Endodermal cell (in vitro differentiated cells): ENCODE measurements at places on chromosomes 4 and X. TPM values are rescaled to one million over a fixed set of nuclear protein-coding genes. Genes with fewer than 3 reads are reported as not detected.

GRCh38 chr4:48196758-48197504 lies 62.9 kb upstream of the TXK start:
- H3K4me3 ChIP-seq: no peak overlapping the region
- no peak overlapping the region for H3K27ac ChIP-seq
- no peaks in the 10 kb centered on the region for H3K27me3 ChIP-seq
- no peaks in the 10 kb centered on the region for H3K4me1 ChIP-seq
- H3K36me3 ChIP-seq: no peaks in the 10 kb centered on the region

DNA sequence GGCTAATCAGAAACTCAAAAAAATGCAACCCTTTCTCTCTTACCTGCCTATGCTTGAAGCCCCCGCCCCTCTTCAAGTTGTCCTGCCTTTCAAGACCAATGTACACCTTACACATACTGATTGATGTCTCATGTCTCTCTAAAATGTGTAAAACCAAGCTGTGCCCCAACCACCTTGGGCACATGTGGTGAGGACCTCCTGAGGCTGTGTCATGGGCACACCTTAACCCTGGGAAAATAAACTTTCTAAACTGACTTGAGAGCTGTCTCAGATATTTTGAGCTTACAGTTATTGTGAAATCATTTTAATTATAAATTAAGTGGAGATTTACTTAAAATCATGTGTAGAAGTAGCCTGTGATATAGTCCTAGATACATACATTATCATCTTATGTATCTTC lies 22.2 kb downstream of the GUF1 start:
- no peaks in the 10 kb centered on the region for H3K27me3 ChIP-seq
- no peak overlapping the region for H3K27ac ChIP-seq
- H3K36me3 ChIP-seq: peaks cover 54% of the 10 kb centered on the region
- H3K4me1 ChIP-seq: no peaks in the 10 kb centered on the region
- DNase-seq: no peak

GRCh38 chr4:101596781-101597552 lies 193.6 kb upstream of the BANK1 start:
- H3K4me1 ChIP-seq: peaks cover 7% of the 10 kb centered on the region
- H3K36me3 ChIP-seq: no peaks in the 10 kb centered on the region
- no peak for DNase-seq
- H3K27me3 ChIP-seq: no peaks in the 10 kb centered on the region
- no peak overlapping the region for H3K4me3 ChIP-seq
- no peak overlapping the region for H3K27ac ChIP-seq

- peaks cover 45% of the 10 kb centered on the region for H3K36me3 ChIP-seq
- H3K4me3 ChIP-seq: no peak overlapping the region
- DNase-seq: no peak
Measured at GRCh38 chrX:13778916-13779315, 38.0 kb downstream of the GPM6B start.

DNA sequence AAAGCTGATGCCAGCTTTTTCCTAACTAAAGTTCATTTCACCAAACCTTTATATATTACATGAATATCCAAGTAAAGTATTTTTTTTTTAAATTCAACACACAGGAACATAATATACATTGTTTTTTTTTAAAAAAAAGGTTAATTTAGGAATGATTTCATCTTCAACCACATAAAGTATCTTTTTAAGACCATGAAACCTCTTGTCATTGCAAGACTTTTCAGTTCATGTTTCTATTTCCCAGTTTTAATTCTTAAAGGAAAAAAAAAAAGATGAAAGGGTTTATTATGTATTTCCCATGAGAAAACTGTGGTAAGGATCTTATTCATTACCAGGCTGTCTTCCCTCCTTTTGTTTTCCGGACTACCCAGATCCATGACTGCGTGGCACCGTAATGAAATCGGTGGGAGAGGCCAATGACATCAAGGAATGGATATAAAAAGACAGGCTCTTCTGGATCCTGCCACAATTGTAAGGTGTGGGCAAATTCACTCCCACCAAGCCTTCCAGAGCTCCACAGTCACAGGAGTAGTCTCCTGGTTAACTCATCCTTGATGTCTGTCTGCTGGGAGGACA lies 84.7 kb upstream of the CBR4 start:
- H3K27ac ChIP-seq: no peak overlapping the region
- H3K36me3 ChIP-seq: peaks cover 92% of the 10 kb centered on the region
- H3K4me3 ChIP-seq: no peak overlapping the region
- no peak for DNase-seq
- no peaks in the 10 kb centered on the region for H3K27me3 ChIP-seq

- H3K27me3 ChIP-seq: no peaks in the 10 kb centered on the region
- H3K4me1 ChIP-seq: no peaks in the 10 kb centered on the region
- no peak for DNase-seq
- H3K36me3 ChIP-seq: no peaks in the 10 kb centered on the region
- H3K4me3 ChIP-seq: no peak overlapping the region
- H3K27ac ChIP-seq: no peak overlapping the region
Measured at GRCh38 chr4:52157641-52158316, 106.7 kb downstream of the SPATA18 start.

GRCh38 chrX:72271091-72271788 lies 5.8 kb downstream of the RPS4X start:
- DNase-seq: no peak
- H3K27me3 ChIP-seq: no peaks in the 10 kb centered on the region
- no peaks in the 10 kb centered on the region for H3K4me1 ChIP-seq
- no peak overlapping the region for H3K4me3 ChIP-seq

- DNase-seq: no peak
- no peak overlapping the region for H3K4me3 ChIP-seq
- no peaks in the 10 kb centered on the region for H3K27me3 ChIP-seq
- H3K4me1 ChIP-seq: peaks cover 5% of the 10 kb centered on the region
Measured at GRCh38 chr4:75698162-75698962, 25.2 kb upstream of the G3BP2 start.

ADGRA3 gene
- total RNA-seq: 47.7 and 51.8 TPM in 2 replicates

GRCh38 chrX:34634349-34634748 lies 22.7 kb downstream of the TMEM47 start:
- no peak for DNase-seq
- peaks cover 16% of the 10 kb centered on the region for H3K36me3 ChIP-seq
- H3K4me1 ChIP-seq: peaks cover 2% of the 10 kb centered on the region
- H3K4me3 ChIP-seq: no peak overlapping the region
- no peaks in the 10 kb centered on the region for H3K27me3 ChIP-seq

DNA sequence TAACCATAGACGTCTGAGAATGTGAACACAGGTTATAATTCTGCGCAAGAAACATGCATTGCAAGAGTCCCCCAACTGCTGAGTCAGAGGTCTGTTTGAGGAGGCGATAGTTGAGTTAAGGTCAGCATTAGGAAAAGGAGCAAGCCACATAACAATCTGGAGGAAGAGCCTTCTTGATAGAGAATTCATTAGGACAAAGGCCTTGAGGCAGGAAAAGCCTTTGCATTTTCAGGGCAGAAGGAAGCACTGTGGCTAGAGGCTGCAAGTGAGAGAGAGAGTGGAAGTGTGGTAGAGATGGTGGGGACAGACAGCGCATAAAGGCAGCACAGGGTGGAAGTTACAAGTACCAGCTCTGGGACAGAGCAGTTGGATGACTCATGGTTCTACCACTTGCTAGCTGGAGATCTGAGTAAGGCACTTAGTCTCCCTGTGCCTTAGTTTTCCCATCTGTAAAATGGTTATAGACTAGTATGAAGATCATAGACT lies 125.8 kb upstream of the LNX1 start:
- DNase-seq: no peak
- peaks cover 45% of the 10 kb centered on the region for H3K27me3 ChIP-seq
- H3K4me1 ChIP-seq: peaks cover 3% of the 10 kb centered on the region
- H3K27ac ChIP-seq: no peak overlapping the region
- no peak overlapping the region for H3K4me3 ChIP-seq

DNA sequence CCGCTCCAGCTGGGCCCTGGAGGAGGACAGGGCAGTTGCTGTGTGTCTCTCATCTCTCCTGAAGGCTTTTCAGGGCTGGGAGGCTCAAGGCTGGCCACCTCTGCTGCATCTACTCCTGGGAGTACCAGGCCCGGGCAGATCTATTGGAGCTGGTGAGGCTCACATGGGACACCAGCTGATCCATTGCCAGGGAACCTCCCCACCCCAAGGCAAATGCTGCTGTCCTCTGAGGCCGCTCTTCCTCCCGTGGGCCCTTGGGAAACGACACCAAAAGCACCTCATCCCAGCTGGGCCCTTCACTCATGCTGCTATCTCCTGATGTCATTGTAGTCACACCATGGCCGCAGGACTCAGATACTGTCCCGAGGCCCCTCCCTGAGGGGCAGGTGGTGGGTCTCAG lies 3.6 kb downstream of the UBL4A start:
- no peaks in the 10 kb centered on the region for H3K27me3 ChIP-seq
- no peaks in the 10 kb centered on the region for H3K4me1 ChIP-seq
- no peak overlapping the region for H3K4me3 ChIP-seq
- peaks cover 4% of the 10 kb centered on the region for H3K36me3 ChIP-seq
- DNase-seq: no peak

DNA sequence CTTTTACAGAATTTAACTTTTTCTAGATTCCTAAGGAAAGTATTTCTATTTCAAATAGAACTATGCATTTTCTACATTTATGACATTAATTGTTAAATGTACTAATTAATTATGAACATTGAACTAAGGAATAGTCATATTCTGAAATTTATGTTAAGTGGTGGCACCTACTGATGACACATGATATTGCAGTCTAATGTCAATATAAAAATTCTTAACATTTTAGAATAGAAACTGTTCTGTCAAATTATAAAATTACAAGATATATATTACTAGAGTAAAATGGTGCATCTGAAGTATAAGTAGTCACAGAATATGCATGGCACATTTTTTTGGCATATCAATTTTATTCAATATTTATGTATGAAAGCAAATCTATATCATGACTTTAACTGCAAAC lies 40.2 kb upstream of the NDNF start:
- no peak for DNase-seq
- H3K36me3 ChIP-seq: no peaks in the 10 kb centered on the region
- H3K4me1 ChIP-seq: no peaks in the 10 kb centered on the region
- no peaks in the 10 kb centered on the region for H3K27me3 ChIP-seq
- H3K4me3 ChIP-seq: no peak overlapping the region

EGFL6 gene
- 0.15 to 0.19 TPM in 2 of 3 replicates, not detected in the other for total RNA-seq

TMSB15C gene
- 5.8 and 7.1 TPM in 2 replicates for total RNA-seq

DNA sequence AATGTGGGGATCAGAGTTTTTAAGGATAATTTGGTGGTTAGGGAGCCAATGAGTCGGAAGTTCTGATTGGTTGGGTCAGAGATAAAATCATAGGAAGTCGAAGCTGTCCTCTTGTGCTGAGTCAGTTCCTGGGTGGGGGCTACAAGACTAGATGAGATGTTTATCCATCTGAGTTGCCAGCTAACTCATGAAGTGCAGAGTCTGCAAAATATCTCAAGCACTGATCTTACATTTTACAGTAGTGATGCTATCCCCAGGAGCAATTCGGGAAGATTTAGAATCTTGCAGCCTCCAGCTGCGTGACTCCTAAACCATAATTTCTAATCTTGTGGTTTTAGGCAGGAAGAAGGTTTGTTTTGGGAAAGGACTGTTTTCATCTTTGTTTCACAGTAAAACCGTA lies 565.8 kb upstream of the SPANXN1 start:
- DNase-seq: no peak
- H3K27ac ChIP-seq: no peak overlapping the region

SLC34A2 gene
- total RNA-seq: 4.5 and 6.4 TPM in 2 replicates

PAPSS1 gene
- 121 and 128 TPM in 2 replicates for total RNA-seq

GRCh38 chr4:149910604-149911350 lies 95.1 kb upstream of the IQCM start:
- H3K36me3 ChIP-seq: no peaks in the 10 kb centered on the region
- H3K4me1 ChIP-seq: no peaks in the 10 kb centered on the region
- H3K4me3 ChIP-seq: no peak overlapping the region

GRCh38 chrX:20527558-20528011 lies 260.9 kb upstream of the RPS6KA3 start:
- no peaks in the 10 kb centered on the region for H3K27me3 ChIP-seq
- no peak overlapping the region for H3K27ac ChIP-seq
- no peak for DNase-seq
- no peak overlapping the region for H3K4me3 ChIP-seq

DNA sequence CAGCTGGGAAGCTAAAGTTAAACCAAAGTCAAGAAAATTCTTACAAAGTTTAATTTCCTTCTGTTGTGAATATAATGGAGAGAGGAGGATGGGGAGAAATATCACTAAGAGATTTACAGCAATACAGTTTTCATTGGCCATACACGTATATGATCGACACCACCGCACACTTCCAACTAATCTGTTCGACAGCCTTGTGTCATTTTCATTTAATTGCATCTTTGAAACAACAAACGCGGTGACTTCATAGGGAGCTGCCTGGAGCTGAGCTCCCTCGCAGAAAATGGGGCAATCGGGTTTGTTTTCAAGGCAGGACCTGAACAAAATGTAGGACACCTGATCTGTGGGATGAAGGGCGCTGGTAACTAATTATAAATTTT lies 1.3 kb downstream of the PTPN13 start:
- H3K36me3 ChIP-seq: no peaks in the 10 kb centered on the region
- peak overlapping the region; percentile 90 for H3K27ac ChIP-seq
- peaks cover 13% of the 10 kb centered on the region for H3K4me1 ChIP-seq
- DNase-seq: no peak
- H3K27me3 ChIP-seq: no peaks in the 10 kb centered on the region

DNA sequence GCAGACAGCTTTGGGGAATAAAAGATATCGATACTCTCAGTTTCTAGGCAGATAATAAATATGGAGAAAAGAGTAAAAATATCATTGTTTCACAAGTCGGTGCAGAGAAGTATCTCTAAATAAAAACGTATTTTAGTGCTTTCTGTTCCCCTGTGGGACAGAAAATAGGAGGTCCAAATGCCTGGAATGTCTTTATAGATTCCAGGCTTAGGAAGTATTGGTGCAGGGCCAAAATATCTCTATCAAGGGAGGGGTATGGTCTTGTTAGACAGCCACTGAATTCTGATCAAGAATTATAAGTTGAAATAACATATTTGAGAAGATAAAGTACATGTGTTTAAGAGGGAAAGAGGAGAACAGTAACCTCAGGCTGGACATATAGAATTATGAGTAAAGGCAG lies 596.4 kb downstream of the PCDH18 start:
- H3K4me1 ChIP-seq: no peaks in the 10 kb centered on the region
- H3K27ac ChIP-seq: no peak overlapping the region
- no peaks in the 10 kb centered on the region for H3K36me3 ChIP-seq
- H3K4me3 ChIP-seq: no peak overlapping the region
- DNase-seq: no peak

DNA sequence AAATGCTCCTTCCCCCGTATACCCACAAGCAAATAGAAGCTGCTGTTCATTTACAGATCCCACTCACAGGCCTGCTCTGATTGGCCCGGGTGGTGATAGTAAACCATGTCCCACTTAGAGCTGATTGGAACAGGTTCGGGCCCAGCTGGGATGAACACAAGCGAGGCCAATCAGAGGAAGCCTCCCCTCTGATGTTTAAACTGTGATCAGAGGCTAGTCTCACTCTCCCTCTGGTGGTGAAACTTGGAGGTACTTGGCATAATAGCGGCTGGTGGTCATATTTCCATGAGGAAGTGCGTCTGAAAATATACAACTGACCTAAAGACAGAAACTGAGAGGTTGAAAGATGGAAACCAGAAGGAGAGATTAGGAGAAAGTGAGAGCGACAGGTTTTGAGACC lies 51.5 kb upstream of the TRPC3 start:
- peaks cover 17% of the 10 kb centered on the region for H3K27me3 ChIP-seq
- H3K27ac ChIP-seq: no peak overlapping the region
- H3K36me3 ChIP-seq: no peaks in the 10 kb centered on the region

SRPX2 gene
- 0.44 and 1.4 TPM in 2 replicates for total RNA-seq
